ENCODE measurements at places on chromosomes 4 and X.

DNA sequence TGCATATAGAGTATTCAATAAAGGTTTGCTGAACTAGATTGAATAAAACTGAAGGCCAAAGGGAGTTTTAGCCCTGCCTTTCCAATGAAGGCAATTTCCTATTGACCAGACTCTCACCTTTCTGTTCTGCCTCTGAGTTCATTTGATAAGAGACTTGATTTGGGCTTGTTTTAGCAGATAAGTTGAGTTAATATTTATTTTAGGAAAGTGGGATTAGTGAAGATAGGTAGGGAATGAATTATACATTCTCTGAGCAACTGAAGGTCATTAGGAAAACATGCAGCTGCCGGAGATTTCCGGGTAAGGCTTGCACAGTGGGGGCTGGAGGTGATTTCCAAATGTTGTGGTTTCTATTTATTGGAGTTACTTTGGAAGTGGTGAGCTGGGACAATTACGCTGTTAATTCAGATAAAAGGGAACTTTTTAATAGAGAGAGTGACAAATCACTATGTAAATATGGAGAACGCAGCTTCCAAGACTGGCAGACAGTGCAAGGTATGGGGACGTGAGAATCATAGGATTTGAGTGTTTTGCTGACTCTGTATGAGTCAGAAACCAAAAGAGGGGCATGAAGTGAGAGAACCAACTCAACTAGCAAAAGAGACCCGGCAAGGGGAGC lies 553.6 kb upstream of the BOD1L1 start:
- DNase-seq = peak; percentile 57

GRCh38 chr4:4651811-4652755 lies 110.2 kb upstream of the STX18 start:
- no peak for DNase-seq

GRCh38 chr4:11593576-11594116 lies 165.0 kb upstream of the HS3ST1 start:
- DNase-seq = no peak

DNA sequence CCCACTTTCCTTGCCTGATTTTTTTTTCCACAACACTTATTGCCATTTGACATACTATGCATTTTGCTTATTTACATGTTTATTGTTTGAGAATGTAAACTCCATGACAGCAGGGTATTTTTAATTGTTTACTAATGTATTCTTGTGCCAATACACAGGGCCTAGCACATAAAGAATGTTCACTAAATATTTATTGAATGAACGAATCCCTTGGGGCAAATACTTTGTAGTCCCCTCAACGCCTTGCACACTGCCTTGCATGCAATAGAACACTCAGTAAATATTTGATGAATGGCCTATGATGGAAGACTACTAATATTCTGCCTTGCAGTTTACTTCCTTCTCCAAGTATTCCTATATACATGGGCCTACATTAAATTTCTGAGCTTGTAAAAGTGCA lies 1.4 kb upstream of the PRPS1 start:
- DNase-seq = no peak

- no peak for DNase-seq
Observed at GRCh38 chrX:45592101-45592500, 391.4 kb upstream of the DIPK2B start.

GRCh38 chr4:102139132-102139573 lies 206.1 kb downstream of the SLC39A8 start:
- peak; percentile 0 for DNase-seq

DNA sequence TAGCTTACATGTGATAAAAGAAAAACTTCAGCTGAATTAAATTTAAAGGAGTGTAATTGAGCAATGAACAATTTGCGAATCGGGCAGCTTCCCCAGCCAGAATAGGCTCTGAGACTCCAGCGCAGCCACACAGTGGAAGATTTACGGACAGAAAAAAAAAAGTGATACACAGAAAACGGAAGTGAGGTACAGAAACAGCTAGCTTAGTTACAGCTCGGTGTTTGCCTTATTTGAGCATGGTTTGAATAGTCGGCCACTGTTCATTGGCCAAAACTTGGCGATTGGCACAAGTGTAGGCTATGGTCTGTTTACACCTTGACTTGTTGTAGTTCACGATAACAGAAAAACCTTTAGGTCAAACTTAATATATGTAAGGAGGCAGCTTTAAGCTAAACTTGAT lies 16.7 kb upstream of the SUPT20HL1 start:
- no peak for DNase-seq

Measured in Daoy (cell line).